ENCODE measurements at places on chromosomes 5 and 9.

DNA sequence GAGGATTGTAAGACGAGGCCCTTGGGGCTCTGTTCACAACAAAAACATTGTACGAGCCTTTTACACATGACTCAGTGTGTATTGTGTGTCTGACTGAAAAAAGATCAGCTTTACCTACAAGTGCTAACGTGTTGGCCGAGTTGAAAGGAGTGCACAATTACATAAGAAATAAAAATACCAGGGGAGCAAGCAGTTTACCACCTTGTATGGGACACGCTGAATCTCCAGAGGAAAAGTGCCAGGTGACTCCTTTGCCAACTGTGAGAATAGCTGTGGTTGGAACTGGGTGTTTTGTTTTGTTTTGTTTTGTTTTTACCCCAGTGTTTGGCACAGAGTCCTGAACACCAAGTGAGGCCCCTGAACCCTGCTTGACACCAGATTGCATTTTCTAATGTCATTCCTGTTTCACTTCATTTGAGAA is 32.8 kb upstream of the ZSWIM6 start:
- DNase-seq = no peak

GRCh38 chr9:81032030-81032572 is 657.2 kb downstream of the TLE1 start:
- no peak for DNase-seq

- no peak for DNase-seq
These were observed 32.4 kb downstream of the AHRR start for GRCh38 chr5:353612-354580.

- no peak for DNase-seq
These were observed 42.1 kb downstream of the MRPL36 start for GRCh38 chr5:1757511-1757910.

GRCh38 chr9:22158271-22158670 is 149.2 kb upstream of the CDKN2B start:
- no peak for DNase-seq

GRCh38 chr5:9838916-9839315 is 208.8 kb upstream of the TAS2R1 start:
- no peak for DNase-seq

DNA sequence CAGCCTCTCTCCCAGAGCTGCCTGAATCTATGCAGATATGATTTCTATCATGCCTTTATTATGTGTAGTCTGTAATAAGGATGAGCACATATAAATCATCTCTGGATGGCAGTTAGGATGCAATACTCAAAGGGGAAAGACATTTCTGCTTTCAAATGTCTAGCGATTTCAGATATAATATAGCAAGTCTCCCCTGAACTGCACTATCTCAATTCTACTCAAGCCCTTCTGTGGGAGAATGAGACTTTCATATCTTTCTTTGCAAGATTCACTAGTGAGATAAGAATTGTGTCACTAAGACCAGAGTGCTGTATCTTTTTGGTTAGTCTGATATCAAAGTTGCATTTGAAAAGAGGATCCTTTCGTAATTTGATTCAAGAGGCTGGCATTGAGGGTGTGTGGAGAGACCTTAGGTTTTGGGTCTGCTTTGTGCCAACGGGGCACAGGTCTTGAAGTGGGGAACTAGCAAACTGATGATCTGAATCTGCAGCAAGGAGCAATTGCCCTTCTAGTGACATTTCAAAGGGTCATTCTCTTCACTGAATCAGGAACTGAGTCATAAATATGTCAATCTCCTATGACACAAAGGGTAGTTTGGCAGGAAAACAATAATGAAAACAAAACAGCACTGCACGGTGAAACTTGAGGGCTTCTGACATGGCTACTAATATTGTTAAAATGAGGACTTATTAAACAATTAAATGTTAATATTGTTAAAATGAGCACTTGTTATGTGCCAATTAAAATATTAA is 305.5 kb upstream of the CLINT1 start:
- DNase-seq = no peak

- DNase-seq = no peak
These were observed 177.3 kb upstream of the DMAC1 start for GRCh38 chr9:7976856-7977255.

GRCh38 chr9:125911861-125912644 is 164.9 kb downstream of the PBX3 start:
- DNase-seq = no peak

- peak; percentile 72 for DNase-seq
These were observed 36.3 kb downstream of the VCP start for GRCh38 chr9:35035851-35036701.

GRCh38 chr5:67006500-67006848 is 190.1 kb downstream of the CD180 start:
- DNase-seq = no peak

All from kidney (tissue), 22 donors.